Left ventricle myocardium inferior (tissue), 1 donor: ENCODE measurements at places on chromosomes 11 and 22. TPM values are rescaled to one million over a fixed set of nuclear protein-coding genes. Genes with fewer than 3 reads are reported as not detected.

DNA sequence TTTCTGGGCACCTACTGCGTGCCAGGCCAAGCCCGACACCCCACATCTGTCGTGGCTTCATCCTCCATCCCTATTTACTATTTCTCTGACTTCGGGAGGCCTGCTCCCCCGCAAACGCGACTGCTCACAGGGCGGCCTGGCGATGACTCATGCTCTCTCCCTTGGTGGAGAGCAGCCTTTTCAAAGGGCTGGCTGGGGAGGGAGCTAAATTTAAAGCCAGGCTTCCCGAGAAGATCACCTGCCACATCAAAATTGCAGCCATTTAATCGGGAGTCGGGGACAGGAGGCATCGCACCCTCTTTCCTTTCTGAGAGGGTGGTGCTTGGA lies 24.9 kb upstream of the SHISAL1 start:
- no peak for DNase-seq

DNA sequence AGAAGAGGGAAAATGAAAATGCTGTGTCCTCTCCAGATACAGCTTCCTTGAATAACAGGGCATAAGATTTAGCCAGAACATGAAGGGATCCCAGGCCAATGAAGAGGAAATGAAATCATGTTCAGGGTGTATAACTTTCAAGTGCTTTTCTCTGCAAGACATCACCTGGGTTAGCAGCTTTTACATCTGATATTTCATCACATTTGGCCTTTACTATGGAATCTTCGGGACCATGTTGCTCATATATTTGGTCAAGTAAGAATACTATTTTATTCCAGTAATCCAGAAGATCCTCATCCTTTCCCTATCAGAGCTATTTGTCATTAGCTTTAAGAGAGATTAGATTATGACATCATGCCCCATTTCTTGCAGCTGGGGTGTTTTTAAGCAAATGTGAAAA lies 66.3 kb upstream of the OR5AK2 start:
- DNase-seq, result no peak

Gene MEI1
- 0.74 TPM for total RNA-seq

DNA sequence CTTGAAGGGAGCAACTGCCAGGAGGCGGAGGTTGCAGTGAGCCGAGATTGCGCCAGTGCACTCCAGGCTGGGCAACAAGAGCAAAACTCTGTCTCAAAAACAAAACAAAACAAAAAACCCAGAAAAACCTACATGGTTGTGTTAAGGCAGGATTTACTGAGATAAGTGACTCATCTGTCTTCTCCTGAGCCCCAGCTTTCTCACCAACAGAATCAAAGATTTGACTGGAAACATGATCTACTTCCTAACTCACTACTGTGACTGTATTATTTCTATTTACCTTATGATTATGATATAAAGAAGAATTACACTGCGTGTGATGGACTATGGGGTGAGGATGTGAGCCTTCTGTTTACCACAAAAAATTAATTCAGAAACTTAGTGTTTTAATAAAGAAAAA lies 21.8 kb downstream of the FAM118B start:
- no peak for DNase-seq

DNA sequence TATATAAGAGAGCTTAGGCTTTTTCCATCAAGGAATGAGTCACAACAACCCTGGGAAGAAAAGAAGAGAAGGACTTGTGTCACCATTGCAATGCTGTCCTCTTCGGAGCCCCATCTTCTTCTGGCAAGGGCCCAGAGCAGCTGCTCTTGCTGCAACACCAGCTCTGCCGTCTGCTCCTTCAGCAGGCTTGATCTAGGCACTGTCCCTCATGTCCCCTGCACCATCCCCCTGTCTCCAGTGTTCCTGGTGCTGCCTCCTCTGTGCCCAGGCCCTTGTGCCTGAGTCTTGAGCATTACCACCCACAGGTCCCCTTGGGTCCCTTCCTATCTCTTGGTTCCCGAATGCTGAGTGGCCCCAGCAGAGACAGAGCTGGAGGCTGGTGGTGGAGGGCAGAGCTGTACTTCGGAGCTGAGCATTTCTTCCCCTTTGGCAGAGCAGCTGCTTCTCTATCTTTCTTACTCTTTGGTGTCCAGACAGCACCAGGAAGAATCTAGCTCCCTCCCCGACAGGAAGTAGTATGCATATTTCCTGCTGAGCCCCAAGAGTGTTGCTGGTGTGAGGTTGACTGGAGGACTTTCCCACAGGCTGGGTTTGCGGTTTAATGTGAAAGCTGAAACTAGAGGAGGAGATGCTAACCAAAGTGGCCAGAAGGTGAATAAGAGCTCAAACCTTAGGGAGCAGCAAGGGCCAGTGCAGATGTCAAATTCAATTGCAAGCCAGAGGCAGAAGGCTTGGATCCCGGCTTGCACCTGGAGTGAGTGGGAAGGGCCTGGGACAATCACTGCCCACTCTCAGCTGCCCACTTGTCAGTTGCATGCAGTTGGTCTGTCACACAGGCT lies 27.8 kb downstream of the WEE1 start:
- no peak for DNase-seq

DNA sequence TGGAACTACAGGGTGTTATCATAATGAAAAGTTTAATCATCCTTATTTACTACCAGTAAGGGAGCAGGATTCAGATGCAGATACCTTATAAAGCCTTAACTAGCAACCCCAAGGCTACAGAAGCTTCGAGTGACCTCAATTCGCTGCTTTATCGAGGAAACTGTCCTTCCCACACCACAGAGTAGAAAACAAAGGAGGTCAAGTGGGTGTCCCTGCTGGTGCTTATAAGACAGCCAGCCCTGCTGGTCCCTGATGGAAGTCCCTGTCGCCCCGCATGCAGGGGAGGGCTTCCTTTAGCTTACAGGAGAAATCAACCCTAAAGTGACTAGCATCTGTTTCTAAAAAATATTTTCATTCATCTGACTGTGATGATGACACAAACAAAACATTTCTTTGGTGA lies 7.3 kb downstream of the MN1 start:
- DNase-seq, result no peak

DNA sequence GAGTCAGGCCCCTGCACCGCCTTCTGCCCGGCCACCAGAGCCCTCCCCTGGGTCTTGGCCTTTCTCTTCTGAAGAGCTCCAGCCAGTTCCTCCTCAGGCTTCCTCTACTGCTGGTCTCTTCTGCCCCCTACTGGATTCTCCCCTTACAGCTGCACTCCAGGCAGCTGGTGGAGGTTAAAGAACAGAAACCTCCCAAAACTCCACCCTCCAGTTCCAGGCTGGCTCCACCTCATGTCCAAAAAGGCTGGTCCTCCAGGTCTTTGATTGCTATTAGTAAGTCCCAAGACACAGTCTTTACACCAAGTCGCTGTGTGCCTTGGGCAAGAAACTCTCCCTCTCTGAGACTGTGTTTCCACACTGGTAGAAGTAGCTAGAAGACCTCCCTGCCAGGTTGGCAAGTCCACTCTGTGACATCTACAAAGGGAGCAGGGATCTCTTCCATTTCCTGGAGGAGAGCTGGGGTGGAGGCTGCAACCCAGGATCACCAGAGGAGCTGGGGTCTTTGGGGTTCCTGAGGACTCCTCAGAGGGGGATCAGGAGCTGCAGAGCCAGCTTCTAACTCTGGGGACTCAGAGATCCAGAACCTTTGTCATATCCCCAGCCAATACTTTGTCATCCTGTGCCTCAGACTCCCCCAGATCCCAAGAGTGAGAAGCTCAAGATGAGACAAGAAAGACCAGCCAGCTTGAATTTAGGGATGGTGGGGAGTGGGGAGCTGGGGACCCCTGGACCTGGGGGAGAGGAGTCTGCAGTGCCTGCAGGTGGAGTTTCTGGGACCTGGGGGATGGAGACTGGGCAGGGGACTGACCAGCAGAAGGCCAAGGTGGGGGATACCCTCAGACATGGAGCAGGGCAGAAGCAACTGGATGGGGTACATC lies 3.4 kb upstream of the IGLL5 start:
- DNase-seq, result peak; percentile 37

Gene PIH1D2
- 2.2 TPM for total RNA-seq

- DNase-seq, result no peak
Measured at GRCh38 chr11:118436639-118437207, 431 bp downstream of the KMT2A start.

Gene C11orf52
- 1.2 TPM for total RNA-seq

Gene POLD4
- total RNA-seq, result 47.0 TPM

DNA sequence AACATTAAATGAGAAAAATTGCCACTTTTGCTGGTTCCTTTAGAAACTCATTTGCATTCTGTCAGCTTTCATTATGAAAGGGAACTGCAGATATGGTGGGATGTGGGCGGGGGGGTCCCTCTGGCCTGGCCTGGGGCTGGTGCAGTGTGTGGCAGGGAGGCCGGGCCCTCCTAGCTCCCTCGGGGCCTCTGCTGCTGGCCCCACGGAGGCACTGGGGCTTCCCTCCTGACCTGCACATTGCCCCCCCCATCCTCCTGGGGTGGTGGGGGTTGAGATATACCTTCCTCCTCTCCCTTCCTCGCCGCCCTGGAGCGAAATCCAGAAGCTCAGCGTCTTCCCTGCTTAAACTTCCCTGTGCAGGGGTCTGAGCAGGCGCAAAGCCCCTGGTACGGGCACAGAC lies 1005.9 kb downstream of the BRD1 start:
- DNase-seq, result no peak

Gene OR5M8
- total RNA-seq, result not detected

GRCh38 chr11:126538071-126538470 lies 182.6 kb downstream of the ST3GAL4 start:
- DNase-seq, result no peak

Gene CCDC89
- 0.63 TPM for total RNA-seq

GRCh38 chr11:10784232-10785145 lies 24.2 kb downstream of the EIF4G2 start:
- peak; percentile 28 for DNase-seq

DNA sequence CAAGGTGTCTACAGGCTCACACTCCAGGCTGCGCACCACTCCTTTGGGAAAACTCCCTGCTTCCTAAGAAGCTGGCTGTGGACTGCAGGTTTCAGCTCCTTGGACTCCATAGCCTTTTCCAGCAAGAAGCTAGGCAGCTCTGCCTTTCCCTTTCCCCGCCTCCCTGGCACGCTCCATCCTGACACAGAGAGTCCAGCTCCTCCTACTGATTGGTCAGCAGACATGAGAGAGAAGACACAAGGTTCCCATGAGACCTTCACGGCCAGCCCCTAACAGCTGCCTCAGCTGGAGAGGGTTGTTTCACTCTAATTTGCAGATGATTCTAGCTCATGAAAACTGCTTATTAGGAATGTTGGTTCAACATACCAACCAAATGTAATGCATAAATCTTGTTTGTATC lies 27.6 kb downstream of the TENM4 start:
- peak; percentile 89 for DNase-seq

GRCh38 chr22:19872779-19873137 lies 18.1 kb upstream of the GNB1L start:
- DNase-seq, result no peak

DNA sequence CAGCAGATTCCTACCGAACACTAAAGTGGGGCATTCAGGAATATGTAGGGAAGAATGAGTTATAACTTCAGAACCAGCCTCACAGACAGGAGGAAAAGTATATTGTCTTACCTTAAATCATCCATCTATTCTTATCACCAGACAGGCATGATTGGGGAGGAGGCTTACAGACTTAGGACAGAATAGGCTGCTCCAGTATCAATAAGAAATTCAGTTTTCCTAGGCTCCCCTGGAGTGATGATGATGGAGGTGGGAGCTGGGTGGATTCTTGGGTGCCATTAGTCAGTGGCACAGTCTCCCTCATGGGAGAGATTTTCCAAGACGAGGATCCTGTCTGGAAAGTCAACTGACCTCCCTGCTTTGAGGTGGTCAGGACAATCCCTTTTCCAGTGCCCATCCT lies 225.0 kb downstream of the AASDHPPT start:
- DNase-seq, result no peak

Gene NELL1
- not detected for total RNA-seq

GRCh38 chr11:117005758-117006157 lies 92.5 kb downstream of the SIK3 start:
- no peak for DNase-seq

Gene OR52A1
- total RNA-seq, result not detected

Gene PEX16
- 10.9 TPM for total RNA-seq

DNA sequence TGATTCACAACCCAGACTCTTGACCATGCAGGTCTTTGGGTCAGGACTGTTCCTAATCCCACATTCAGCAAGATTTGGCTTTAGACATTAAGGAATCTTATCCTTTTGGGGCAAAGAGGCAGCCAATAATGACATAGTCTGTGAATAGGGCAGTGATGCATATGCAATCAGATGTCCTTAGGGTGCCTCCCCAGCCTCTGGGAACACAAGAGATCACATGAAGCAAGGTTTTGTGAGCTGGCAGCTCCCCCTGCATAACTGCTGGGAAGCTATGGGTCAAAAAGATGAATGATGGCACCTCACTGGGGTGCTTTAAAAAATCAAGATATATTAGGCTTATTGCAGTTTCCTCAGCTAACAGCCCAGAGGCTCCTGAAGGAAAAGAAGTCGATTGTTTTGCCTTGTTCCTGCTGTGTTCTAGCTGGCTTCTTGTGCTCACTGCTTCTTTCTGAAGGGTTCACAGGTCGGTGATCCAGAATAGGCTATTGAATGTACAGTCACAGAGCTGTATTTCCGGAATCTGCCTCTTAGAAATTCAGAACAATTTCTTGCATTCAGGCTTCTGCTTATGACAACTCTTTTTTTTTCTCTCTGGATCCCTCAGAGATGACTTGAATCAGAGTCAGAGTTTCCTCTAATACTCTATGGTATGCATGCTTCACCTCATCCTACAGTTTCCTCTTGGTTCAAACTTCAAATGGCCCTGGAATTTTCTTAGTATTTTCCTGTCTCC lies 31.7 kb downstream of the INSC start:
- DNase-seq, result no peak

Gene SEPTIN5
- total RNA-seq, result 141 TPM

DNA sequence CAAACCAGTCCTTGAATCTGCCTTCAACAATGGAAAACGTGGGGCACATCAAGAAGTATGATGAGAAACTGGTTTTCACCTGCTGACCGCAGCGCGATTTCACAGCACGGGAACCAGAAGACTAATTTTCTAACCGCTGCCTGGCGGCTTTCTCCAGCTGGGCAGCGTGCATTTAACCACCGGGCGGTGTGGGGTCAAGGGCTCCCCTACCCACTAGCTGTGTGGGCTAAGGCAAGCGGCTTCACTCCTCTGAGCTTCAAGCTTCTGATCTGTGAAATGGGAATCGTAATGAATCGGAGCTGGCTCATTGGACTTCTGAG lies 4.2 kb downstream of the SHANK2 start:
- DNase-seq, result no peak

- peak; percentile 79 for DNase-seq
Measured at GRCh38 chr11:60786811-60787567, 1.9 kb downstream of the MS4A10 start.

Gene FGF4
- not detected for total RNA-seq

DNA sequence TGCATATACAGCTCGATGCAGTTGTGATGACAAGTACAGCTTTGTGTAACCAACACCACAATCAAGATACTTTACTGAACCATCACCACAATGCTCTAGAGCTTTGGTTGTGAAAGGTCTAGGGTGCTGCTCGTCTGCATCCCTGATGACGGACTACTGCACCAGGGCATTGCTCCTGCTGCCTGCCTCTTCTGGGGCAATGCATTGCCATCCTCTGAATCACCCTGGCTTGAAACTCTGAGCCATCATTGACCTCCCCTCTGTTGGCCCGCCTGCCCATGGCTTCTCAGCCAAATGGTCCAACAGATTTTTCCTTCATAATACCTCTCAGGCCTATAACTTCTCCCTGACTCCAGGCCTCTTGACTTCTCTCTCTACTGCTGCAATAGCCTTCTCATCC lies 77.4 kb upstream of the CSNK2A3 start:
- DNase-seq, result no peak

- DNase-seq, result no peak
Measured at GRCh38 chr11:907668-908067, 2.9 kb downstream of the CHID1 start.

Gene MS4A6A
- total RNA-seq, result 42.1 TPM

Gene SLC22A12
- not detected for total RNA-seq

Gene PES1
- total RNA-seq, result 23.1 TPM
